ENCODE measurements at places on chromosomes 7 and 10.

- DNase-seq = no peak
These were observed 5.1 kb upstream of the MYL7 start for GRCh38 chr7:44145969-44146911.

DNA sequence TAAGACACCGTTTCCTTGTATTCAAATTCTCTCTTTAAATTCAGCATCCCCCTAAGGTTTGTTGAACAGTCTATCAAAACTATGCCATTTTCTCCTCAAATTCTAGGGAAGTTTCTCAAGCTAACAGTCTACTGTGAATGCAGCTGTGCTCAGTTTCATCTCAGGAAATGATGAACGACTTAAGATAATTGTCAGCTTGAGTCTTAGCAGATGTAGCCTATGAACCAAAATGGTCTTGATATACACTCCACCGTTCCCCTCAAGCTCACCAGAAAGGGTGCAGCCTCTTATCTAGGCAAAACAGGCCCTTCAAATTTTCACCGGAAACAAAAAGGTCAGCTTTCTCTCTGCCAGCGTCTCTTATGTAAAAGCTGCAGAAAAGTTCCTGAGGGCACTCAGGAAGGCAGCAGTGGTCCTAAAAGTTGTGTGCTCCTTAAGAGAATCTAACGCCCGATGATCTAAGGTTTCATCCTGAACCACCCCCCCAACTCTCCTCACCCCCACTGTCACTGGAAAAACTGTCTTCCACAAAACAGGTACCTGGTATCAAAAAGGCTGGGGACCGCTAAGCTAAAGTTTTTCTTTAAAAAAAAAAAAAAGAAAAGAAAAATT is 2.1 kb downstream of the DNAJC9 start:
- no peak for DNase-seq

- no peak for DNase-seq
These were observed 64.0 kb downstream of the ELFN1 start for GRCh38 chr7:1733908-1734730.

GRCh38 chr10:8054494-8055407 is at the start of gene GATA3:
Gene GATA3 (plus strand): TSS chr10:8054688. CDS start chr10:8055656, 968 bp downstream.
- DNase-seq = no peak

DNA sequence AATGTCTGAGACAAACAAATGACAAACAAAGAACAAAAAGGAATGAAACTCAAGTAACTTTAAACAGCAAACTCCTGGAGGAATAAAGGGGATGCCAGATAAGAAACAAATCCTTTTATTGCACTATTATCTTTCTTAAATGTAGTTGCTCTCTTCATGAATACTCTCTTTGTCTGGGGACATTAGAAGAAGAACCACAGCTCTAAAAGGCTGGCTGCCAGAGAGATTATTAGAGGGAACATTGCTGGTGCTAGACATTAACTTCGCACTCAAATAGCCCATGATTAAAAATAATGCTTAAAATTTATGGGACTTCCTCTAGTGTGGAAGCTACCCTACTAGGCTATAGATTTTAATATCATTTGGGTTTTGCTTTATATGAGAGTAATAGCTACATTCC is 1330.4 kb downstream of the XPNPEP1 start:
- DNase-seq = no peak

- no peak for DNase-seq
These were observed 113.8 kb upstream of the GLI3 start for GRCh38 chr7:42350801-42351200.

DNA sequence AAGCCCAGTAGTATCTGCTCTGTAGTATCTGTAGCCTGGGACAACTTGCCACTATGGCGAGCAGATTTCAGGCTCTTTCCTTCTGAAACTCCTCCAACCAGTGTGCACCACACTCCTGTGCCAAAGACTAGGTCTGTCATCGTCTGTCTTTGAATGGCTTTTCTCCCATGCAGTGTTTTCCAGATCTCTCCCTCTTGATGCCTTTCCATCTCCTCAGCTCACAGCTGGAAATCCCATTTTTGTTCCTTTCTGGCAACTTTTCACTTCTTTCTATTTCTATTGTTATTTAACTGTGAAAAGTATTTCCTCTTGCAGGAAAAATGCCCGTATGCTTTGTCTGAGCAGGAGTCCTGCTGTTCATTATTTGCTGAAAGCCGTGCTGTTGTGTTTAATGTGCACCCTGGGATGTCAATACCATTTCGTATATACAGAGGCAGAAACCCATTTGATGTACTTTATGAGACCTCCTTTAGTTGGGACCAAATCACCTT is 373.7 kb downstream of the PHTF2 start:
- DNase-seq = no peak

- DNase-seq = no peak
These were observed 123.2 kb downstream of the NRP1 start for GRCh38 chr10:33211106-33211878.

DNA sequence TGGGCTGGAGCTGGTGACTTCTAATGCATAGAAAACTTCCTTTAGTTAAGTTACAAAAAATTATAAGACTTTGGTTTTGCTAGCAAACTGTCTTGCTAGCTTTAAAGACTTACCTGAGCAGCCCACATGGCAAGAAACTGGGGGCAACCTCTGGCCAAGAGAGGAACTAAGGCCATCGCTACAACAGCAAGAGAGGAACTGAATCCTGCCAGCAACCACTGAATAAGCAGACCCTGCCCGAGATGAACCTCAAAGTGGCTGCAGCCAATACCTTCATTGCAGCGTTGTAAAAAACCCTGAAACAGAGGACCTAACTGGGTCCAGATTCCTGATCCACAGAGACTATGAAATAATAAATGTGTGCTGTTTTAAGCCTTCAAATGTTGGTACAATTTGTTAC is 54.6 kb upstream of the STARD3NL start:
- DNase-seq = no peak

GRCh38 chr7:94286111-94286510 is 108.6 kb upstream of the COL1A2 start:
- DNase-seq = no peak

- DNase-seq = no peak
These were observed 338.0 kb upstream of the KIAA1217 start for GRCh38 chr10:23870651-23871610.

GRCh38 chr7:100351657-100352058 is 6.3 kb upstream of the PILRB start:
- no peak for DNase-seq

DNA sequence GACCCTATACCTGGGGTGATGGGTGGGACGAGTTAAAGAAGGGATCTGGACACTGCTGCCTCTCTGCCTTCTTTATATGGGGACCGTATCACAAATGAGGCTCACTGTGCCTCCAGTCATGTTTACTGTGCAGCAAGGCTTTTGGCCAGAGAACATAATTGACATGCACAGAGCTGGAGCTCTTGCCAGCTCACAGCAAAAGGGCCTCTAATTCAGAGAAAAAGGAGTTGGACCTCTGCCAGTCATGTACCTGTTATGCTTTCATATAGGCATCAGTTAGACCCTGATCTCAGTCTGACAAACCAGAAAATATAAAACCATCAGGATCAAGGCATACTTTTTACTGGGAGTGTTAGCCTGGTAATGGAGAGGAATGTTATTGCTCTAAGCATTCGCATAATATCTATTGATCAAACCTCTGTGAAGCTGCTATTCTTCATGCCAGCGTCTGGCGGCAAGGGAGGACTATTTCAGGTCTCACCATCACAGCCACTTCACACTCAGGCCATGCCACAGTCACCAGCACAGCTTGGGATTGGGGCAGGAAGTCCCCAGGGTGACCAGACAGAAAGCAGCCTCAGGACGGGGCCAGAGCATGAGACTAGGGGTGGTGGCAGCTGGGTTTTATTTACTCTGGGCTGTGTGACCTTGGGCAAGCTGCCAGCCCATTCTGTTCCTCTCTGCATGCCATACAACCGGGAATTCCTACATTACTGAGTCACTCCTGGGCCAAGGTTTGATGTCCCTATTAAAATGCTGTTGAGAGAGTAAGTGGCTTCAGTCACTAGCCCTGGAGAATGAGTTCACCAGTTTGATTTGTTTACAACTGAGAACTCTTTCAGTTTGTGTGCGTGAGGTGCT is 90.1 kb downstream of the NPSR1 start:
- peak; percentile 97 for DNase-seq

- DNase-seq = no peak
These were observed 227.0 kb downstream of the TRIL start for GRCh38 chr7:28731092-28731658.

DNA sequence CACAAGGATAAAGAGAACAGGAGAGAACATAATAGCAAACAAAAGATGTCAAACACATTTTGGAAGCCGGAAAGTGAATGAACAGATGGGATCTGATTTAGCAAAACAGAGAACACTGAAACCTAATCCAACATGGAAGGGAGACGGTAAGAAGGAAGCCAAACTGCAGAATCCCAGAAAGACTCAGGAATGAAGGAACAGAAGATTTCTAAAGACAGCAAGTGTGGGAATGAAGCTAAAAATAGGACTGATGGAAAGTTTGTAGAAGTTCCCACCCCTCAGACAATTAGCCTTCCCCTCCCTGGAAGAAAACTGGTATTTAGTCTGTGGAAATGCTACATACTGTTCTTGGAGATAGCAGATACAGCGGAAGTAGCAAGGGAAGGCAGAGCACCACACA is 40.8 kb downstream of the SLC16A12 start:
- DNase-seq = no peak

DNA sequence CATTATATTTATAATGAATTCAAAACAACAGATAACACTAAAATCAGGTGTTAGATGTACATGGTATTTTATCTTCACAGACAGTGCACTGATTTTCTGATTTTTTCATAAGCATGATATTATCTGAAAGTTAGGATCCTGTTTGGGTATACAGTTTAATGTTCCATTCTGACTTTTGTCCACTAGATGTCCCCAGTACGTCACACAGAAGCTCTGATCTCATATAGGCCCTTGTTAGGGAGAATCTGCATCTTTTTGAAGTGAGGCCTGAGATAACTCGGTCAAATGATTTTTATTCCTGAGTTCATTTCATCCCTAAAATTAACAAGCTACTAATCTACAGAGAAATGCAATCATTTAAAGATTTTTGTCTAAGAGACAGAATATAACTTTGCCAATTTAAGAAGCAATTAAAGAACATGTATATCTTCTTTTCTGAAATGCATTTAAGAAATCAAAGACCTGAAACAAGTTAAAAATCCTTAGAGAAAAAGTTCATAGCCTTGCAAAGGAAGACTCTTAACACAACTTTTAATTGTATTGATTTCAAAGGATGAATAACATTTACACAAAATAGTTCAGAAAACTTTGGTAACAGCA is 72.0 kb upstream of the TES start:
- DNase-seq = peak; percentile 28

GRCh38 chr10:122954731-122955050 is 664 bp upstream of the C10orf88 start:
- no peak for DNase-seq

- no peak for DNase-seq
These were observed 294.7 kb upstream of the PITRM1 start for GRCh38 chr10:3467052-3467951.

DNA sequence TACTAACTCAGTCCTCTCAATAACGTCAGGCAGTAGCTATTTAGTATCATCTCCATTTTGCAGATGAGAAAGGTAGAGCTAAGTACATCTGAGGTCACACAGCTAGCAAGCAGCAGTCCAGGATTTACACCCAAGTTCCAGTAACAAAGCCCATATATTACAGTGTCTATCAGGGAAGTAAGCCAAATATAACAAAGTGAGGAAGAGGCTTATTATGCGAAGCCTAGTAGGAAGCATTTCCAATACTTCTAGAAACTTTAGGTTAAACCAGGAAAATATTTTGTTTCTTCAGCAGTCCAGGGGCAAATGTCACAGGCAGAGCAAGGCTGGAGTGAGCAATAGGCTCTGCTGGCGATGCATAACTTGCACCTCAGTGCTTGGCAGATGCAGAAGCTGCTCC is 53.9 kb downstream of the NOC3L start:
- no peak for DNase-seq

DNA sequence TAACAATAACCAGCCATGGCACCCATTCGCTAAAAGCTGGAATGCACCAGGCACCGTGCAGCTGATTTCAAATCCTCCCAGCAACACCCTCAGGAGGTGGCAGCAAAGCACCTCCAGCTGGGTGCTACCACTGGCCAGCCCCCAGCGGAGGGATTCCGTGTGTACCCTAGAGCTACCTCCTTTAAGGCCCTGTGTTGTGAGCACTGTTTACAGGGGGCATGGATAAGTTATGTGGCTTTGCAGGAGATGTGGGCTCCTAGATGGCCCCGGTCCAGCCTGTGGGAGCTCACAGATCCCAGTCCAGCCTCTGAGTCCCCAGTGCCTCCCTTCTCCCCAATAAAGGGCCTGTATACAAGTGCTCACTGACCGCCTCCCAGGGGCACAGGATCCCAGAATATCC is 27.1 kb downstream of the TNRC18 start:
- peak; percentile 90 for DNase-seq

- no peak for DNase-seq
These were observed 824.1 kb upstream of the IGFBP3 start for GRCh38 chr7:46744957-46745706.

DNA sequence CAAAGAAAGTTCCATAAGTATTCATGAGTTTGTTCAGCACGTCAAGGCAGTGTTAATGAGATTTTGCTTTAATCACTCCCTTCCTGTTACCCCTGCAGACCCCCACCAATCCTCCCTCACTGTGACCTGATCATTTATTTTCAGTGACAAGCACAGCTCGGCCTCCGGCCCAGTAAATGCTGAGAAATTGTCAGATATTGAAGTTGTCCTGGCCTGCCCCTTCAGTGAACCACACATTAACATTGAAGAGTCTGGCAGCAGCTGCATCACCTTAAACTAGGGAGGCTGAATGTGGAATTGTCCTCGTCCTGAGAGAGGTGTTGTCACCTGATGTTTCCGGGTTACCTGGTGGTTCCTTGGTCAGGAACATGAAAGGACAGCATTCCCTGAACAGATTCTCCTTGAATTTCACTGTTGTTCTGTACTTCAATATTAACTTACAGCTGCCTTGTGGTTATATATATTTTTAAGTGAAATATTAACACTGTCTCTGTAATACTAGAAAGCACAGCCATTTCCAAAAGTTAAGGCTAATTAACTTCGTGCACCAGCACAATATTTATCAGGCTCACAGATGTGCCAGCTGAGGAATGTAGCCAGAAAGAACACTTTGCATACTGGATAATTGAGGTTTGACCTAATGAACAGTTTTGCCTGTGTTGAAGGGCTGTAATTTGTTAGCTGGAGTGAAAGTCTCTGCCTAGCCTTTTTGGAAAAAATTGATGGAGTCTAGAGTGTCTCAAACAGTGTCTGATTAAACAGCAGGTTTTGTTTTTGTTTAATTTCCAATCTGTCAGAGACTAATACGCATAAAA is 265.3 kb downstream of the HDAC9 start:
- DNase-seq = no peak

DNA sequence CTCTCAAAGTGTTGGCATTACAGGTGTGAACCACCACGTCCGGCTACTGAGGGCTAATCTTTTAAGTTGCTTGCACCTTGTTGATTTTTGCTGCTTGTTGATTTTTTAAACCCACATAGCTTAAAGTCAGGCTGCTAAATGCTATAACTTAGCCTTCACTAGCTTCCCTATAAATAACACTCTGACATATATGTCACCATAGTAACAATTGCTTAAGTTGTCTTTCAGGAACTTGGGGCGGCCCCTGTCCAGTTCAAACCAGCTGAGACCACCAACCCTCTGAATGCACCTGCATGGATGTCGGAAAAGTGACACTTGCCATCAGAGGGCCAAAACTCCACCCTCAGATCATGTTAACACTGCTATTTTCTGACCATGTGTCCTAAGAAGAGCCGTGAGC is 47.3 kb downstream of the ST8SIA6 start:
- no peak for DNase-seq
